CD8-positive, alpha-beta T cell (primary cell): ENCODE measurements at places on chromosomes 5 and 9.

GRCh38 chr9:112124156-112124555 is 50.9 kb downstream of the SUSD1 start:
- no peak for DNase-seq

DNA sequence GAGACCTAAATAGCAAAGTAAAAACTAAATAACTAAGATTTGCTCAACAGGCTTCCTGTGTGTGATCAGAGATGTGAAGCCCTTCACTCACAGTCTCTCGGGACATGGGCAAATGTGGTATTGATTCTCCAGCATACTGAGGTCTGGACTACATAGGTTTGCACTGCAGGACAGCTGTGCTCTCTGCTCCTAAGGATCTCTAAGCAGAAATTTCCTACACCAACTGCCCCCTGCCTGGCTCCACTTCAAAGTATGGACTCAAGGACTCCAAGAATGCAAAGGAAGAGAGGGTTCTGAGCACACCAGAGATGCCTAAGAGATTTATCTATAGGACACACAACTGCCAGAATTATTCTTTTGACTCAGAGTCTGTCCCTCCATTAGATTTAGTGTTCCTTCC is 487.2 kb downstream of the SEMA5A start:
- no peak for DNase-seq

DNA sequence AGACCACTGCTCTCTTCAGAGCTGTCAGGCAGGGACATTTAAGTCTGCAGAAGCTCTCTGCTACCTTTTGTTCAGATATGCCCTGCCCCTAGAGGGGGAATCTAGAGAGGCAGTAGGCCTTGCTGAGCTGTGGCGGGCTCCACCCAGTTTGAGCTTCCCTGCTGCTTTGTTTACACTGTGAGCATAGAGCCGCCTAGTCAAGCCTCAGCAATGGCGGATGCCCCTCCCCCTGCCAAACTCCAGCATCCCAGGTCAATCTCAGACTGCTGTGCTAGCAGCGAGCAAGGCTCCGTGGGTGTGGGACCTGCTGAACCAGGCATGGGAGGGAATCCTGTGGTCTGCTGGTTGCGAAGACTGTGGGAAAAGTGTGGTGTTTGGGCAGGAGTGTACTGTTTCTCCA is 59.9 kb downstream of the CAVIN4 start:
- no peak for DNase-seq

DNA sequence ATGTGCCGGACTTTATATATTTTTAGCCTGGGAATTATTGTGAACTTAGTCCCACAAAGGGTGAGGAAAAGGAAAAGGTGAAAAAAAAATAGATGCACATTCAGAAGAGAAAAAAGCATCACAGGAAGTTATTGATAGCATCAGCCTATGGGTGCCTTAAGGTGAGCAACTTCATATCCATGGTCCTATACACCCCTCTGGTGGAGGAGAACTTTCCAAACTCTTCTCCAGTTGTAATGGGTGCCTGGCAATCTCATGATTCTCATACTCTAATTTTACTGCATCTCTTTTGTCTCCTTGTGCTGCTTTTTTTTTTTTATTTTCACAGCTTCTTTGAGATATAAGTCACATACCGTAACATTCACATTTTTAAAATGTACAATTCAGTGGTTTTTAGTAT is 107.4 kb downstream of the JAKMIP2 start:
- DNase-seq = no peak

- DNase-seq = no peak
Measured at GRCh38 chr5:31901807-31902530, 263.0 kb downstream of the PDZD2 start.

- no peak for DNase-seq
Measured at GRCh38 chr5:155211764-155212163, 198.2 kb downstream of the KIF4B start.

DNA sequence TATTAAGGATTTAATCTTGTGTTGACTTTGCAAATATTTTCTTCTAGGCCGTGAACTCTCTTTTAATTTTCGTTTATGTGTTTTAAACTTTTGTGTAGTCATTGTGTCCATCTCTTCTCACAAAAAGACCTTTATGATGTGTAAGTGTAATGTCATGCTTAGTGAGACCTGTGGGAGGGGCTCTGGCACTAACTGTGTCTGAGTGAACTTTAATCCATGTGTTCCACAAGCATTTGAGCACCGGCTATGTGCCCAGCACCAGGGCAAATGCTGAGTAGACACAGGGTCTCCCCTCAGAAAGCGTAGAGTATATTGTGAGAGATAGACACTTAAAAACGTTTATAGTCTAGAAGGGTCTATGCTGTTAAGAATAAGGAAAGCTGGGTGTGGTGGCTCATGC is 272.6 kb upstream of the TUT7 start:
- no peak for DNase-seq

- no peak for DNase-seq
Measured at GRCh38 chr5:163596608-163597315, 91.3 kb downstream of the MAT2B start.

DNA sequence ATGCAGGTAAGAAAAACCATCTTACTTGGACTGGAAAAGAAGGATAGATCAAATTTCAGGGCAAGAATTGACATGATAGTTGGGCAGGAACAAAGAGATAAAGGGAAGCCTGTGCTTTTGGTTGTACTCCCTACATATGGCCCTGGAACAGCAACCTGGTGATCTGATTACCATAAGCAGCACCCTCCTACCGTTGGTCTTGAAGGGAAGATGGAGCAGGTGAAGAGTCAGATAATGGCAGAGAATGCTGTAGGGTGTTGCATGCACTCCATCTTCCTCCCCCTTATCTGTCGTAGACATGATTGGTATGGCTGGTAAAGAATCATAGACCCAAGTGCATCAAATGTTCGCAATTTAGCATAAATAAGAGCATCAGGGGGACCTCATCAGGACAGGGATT is 4.7 kb downstream of the IRGM start:
- DNase-seq = no peak

DNA sequence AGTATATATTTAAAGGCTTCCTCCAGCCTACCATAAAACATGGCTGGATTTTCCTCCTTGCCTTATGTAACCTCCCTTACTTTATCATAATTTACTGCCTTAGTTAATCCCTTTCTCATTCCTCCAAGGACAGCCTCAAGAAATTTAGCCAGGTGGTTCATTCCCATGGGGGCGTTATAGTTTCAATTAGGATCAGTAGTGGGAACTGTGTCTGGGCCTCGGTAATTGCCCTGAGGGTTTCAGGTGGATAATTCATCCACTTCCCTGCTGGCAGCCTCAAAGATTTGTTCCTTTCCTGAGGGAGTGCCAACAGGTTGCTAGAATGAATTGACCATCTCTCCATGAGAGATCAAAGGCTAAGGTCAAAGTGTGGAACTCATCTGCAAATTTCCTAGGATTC is 4.3 kb upstream of the GM2A start:
- no peak for DNase-seq

DNA sequence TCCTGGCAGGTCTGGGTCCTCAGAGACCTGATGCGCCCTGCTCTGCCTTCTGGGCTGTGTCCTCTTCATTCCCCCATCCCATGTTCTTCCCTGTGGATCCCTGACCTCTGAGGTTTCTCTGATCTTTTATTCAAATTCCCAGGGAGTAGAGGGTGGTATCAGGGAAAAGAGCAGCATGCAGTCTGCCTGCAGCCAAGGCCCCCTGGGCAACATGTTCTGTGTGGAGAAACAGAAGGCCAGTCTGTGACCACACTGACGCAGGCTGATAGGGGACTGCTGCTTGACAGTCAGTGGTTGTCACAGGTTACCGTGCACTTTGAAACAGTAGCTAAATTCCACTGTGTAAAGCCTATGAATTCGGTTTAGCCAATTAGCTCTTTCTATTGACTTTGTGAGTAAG is 156.6 kb upstream of the IRX2 start:
- DNase-seq = no peak

DNA sequence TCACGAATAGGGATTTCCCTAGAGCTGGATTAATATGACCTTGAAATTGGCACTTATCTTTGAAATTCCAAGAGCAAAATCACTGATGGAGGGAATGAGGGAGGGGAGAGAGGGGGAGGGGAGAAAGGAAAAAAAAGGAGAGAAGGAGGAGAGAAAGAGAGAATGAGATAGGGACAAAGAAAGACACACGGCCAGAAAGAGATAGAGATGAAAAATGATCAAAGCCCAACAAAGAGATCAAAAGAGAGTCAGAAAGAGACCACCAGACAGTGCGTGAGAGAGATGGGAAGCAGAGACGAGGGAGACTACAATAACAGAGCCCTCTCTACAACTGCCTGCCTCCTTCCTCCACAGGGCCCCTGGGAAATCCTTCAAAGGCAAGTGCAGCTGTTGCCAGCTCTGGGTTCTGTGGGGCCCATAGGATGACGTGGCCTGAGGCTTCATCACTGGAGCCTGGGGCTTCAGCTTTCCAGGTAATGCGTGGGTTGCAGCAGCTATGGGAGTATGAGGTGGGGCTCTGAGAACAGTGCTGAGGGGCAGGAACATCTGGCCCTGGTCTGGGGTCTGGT is 58.3 kb upstream of the SHB start:
- DNase-seq = no peak

- DNase-seq = no peak
Measured at GRCh38 chr5:175772747-175773533, 98.4 kb upstream of the CPLX2 start.

DNA sequence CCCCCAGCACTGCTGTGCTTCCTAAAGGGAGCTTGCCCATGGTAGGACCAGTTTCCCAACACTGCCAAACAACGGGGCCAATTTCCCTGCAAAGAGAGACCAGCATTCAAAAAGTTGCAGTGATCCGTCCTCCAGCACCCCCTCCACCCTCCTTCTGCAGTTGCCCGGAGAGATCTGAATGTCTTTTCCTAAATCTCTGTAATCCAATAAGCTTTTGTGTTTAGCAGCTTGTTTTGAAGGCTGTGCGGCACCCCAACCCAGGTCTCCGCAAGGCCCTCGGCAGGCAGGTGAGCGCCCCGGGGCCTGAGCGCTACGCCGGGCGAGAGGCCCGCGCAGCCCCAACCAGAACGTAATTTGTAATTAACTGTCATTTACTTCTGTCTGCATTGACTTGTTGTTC is 366.9 kb upstream of the IRX2 start:
- no peak for DNase-seq

- no peak for DNase-seq
Measured at GRCh38 chr9:138117836-138118235, 240.3 kb downstream of the CACNA1B start.

DNA sequence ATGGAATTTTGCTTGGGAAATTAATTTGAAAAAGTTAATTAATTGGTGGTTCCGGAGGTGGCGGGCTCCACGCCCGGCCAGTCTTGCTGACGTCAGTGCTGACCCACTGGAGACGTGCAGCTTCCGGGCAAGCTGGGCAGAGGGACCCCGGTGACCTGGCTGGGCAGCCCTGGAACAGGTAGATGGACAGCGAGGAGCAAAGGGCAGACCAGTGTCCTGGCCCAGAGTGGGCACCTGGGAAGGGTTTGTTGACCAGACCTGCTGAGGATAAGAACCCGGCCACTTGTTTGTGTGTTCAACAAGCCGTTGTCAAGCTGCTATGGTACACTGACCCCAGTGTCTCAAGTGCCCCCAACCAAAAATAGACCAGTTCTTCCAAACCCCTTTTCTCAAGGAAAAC is 17.5 kb downstream of the CXXC5 start:
- DNase-seq = no peak

DNA sequence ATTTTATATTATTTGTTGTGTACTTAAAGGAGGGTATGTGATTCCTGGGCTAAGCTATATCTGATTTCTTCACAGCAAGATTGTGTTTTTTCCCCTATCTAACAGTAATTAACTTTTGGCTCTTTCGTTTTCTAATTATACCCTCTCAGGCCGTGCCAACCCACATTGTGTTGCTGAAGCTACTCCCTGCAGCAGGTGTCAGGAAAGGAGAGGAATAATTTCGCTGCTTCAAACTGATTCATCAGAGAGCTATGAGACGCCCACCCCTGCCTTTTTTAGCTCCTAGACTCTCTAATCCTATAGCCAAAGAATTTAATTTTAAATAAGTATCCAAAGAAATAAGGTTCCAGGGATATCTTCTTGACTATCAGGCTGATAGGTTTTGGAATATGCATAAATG is 3.8 kb downstream of the CAVIN4 start:
- DNase-seq = no peak

DNA sequence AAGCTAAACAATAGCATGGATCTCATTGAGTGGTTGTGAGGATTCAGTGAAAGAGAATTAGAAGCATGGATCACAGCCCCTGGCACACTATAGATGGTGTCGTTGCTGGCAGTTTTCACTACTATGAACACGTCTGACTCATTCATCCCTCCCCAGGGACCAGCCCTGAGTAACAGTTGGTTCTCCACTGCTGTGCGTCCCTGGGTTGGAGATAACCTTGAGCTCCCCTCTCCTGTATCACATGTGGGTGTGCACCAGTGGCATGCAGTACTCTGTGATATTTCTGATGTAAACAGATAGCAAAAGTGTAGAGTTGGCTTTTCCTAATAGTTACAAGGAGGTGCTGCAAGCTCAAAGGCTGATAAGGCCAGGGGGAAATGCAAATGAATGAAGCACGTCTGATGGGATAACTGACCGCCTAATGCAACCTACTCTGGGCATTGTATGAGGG is 8.8 kb upstream of the LCP2 start:
- DNase-seq = no peak

- DNase-seq = no peak
Measured at GRCh38 chr9:4497855-4498254, 7.6 kb downstream of the SLC1A1 start.

DNA sequence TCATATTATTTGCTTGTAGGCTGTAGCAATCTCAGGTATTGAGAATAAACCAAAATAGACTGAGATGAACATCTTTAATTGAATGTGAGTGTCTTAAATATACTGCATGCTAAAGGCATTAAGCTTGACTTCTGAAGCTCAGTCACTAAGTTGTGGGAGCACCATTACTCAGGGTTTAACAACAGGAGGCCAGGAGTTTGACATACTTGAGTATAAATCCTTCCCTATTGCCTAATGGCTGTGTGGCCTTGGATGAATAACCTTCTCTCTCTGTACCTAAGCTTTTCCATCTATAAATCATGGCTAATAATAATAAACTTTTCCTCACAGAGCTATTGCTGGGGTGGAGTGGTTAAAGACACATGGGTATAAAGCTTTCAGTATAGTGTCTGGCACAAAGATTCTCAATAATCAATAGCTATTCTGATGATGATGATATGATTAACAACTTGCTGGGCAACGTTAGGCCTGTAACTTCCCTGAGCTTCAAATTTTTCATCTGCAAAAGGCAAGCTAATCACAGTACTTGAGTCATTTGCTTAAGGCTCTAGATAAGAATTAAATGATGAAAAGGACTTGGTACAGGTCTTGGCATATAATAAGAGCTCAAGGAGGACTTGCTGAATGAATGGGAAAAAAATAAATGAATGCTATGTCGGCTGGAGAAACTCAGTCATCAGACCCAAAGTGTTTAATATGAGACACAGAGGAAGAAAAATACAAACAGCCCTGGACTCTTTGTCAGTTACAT is 174.0 kb upstream of the IL12B start:
- DNase-seq = no peak

DNA sequence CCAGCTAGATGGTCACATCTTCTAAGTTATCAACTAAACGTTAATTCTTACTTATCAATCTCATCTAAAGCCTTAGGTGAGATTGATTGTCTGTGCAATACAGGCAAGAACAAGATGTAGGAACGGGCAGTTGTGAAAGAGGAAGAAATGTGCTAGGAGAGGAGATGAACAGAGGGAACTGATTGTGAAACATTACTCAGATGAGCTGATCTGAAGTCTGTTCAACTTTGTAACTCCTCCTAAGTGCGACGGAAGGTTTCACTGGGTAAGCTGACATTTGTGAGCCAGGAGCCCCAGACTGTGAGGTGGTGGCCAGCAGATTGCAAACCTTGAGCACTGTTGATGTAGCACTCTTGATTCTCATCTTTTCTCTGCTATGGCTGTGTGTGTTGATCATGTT is 204.1 kb downstream of the CD180 start:
- no peak for DNase-seq

- no peak for DNase-seq
Measured at GRCh38 chr5:61635271-61635670, 303.2 kb downstream of the ZSWIM6 start.
